ENCODE measurements at places on chromosomes 7 and 10.
A peak's percentile ranks its signal among the peaks of the same experiment; 100 is the strongest.

- no peak for DNase-seq
These were observed 16.0 kb downstream of the KAT6B start for GRCh38 chr10:74842301-74842954.

- no peak for DNase-seq
These were observed 66.8 kb downstream of the CDK1 start for GRCh38 chr10:60845038-60845437.

GRCh38 chr10:62620491-62620890, 184.0 kb upstream of the ADO start:
- DNase-seq: no peak

GRCh38 chr10:78947226-78947625, 121.5 kb upstream of the ZMIZ1 start:
- no peak for DNase-seq

GRCh38 chr10:6048281-6049030, 13.7 kb downstream of the IL2RA start:
- DNase-seq: no peak

DNA sequence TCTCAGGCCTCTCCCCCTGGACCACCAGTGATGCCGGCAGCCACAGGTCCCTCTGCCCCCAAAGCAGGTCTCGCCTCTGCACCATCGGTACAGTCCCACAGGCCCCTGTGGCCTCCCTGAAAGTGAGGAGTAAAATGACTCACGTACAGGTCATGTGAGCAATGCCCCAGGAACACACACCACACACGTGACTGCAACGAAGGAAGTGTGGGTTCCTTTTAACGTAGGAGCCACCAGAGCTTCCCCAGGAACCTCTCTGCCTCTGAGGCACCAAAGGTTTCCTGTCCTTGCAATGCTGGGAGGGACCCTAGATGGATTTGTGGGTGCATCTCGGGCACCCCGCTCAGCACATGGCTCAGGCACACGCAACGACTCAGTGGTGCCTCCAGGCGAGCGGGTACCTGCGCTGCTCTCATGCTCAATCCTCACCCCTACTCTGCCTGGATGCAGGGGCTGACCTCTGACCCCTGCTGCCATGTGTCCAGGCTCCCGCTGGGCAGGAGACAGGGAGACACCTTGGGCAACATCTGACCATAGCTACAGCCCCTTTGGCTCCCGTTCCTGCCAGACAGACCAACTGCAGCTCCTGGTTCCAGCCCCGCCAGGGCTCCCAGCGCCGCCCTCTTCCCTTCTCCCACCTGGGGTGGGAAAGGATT, 120.7 kb downstream of the PRKAG2 start:
- peak; percentile 65 for DNase-seq

DNA sequence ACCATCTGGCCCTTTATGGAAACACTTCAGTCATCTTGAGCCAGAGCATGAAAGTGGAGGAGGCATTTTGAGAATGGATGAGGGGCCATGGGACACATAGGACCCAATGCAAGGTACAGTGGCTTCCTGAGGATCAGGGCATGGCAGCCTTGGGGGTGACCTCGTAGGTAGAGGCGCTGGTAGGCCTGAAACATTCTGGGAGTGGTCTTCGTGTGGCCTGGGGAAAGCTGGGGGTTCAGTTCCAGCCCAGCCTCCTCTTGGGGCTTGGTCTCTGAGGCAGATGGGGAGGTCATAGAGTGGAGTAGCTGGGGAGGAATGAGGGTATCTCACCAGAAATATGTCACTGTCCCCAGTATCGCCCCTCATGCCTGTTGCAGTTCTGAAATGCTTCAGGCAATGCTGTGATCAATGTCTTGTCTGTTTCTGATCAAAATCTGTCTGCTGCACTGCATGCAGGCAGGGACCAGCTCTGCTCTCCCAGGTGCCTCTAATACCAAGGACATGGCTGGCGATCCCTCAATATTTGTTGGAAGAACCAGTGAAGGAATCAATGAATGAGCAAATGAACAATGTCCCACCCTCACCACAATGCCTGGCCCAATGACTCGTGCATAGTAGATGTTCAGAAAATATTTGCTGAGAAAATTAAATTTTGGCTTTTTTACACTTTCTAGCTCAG, 90.9 kb downstream of the CHST15 start:
- DNase-seq: no peak

- DNase-seq: no peak
These were observed 12.5 kb downstream of the ZNF365 start for GRCh38 chr10:62386356-62387320.

DNA sequence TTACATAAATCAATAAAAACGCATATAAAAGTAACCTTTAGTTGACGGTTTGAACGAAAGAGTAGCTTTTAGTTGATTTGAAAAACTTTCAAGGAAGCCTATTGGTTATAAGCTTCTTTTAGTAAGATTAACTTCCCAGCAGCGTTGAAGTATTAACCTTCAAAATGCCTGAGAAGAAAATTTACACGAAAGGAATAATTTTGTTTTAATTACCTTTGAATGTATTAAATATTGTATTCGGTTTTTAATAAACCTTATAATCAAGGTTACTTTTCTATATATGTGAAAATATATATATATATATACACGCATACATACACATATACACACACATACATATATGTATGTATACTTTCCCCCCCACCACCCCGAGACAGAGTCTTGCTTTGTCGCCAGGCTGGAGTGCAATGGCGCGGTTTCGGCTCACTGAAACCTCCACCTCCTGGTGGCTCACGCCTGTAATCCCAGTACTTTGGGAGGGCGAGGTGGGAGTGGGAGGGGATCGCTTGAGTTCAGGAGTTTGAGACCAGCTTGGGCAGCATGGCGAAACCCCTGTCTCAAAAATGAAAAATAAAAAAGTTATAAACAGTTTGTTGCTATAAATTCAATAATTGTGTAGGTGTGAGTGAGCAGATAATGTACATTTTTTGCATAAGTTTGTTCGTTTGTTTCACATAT, 57.6 kb upstream of the EZH2 start:
- peak; percentile 75 for DNase-seq

DNA sequence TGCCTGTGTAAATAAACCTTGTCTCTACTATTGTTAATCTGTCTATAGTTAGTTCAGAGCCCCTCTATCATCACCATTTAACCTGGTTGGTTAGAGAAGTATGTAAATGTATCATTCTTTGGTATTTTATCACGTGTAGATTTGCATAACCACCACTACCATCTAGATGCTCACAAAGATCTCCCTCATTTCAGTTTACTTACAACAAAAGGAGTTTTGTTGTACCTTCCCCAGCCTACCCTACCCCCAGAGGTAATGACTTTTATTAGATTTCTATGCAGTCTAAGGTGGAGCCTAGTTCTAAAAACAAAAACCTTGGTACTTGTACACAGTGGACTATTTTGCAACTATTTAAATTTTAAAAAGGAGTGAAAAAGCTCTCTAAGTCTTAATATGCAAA, 17.5 kb downstream of the ACADSB start:
- DNase-seq: no peak
